ENCODE measurements at places on chromosomes 3 and 15.

- peak; percentile 13 for DNase-seq
Observed at GRCh38 chr15:23687143-23687470, at the start of gene NDN. NDN (minus strand) TSS chr15:23687305; CDS start chr15:23687217, 88 bp downstream.

- DNase-seq = no peak
Observed at GRCh38 chr15:31086344-31086743, 15.2 kb downstream of the TRPM1 start.

GRCh38 chr15:91484141-91484540 lies 369.4 kb upstream of the SLCO3A1 start:
- no peak for DNase-seq

GRCh38 chr3:43959498-43960447 lies 269.0 kb downstream of the ABHD5 start:
- DNase-seq = peak; percentile 14

DNA sequence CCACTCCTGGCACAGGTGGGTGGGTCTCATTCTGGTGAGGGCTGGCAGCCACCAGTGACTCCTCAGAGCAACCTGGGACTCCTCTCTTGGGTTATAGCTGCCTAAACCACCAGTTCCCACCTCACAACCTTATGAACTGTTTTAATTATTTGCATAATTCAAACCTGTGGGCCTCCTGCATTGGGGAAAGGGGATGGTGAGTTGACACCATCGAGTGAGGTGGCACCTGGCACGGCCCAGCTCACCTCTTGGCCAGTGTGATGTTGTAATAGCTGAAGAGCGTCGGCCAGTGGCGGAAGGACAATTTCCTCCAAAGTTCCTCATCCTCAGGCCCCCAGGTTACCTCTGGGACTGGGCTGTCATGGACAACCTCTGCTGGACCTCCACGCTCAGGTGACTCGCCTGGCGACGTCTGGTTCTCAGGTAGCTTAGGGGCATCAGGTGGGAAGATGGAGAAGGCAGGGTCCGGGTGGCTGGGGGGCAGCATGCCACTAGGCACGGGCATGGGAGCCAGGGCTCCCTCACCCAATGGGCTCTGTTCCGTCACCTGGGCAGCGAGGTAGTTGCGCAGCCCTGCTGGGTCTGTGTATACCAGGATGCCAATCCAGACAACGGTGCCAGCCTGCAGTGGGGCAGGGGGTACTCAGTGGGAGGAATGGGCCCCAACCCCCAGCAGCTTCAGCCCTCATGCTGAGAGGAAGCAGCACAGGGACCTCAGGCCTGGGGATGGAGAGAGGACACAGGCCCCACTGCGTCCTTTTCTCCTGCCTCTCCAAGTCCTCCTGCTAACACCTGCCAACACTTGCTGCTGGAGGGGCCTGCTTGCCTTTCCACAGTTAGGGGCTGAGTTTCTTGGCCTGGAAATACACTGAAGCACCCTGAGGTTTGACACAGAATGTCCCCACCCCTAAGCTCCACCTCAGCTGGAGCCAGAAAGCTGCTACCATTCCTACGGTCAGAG lies 38.5 kb downstream of the PTPN23 start:
- DNase-seq = no peak

GRCh38 chr3:179045719-179046402 lies 25.7 kb downstream of the ZMAT3 start:
- no peak for DNase-seq

- DNase-seq = no peak
Observed at GRCh38 chr3:125073390-125073905, 17.7 kb upstream of the HEG1 start.

DNA sequence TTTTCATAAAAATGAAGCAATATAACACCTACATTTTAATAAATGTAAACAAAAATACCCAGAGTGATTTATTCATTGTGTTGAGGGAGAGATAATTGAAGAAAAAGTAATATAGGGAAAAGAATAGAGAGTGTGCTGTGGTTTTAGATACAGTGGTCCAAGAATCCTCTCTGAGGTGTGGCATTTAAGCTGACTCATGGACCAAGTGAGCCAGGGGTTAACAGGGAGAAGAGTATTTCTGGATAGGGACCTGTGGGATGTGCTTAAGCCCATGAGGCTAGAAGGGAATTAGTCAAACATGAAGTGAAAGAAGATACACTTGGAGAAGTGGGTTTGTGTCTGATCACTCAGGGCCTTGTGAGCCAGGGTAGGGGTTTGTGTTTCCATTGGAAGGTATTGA lies 680.7 kb upstream of the GRM7 start:
- no peak for DNase-seq

GRCh38 chr3:64993781-64994180 lies 306.0 kb upstream of the ADAMTS9 start:
- no peak for DNase-seq

- DNase-seq = no peak
Observed at GRCh38 chr3:172980849-172981248, 160.2 kb downstream of the SPATA16 start.

- DNase-seq = no peak
Observed at GRCh38 chr15:40307421-40308211, at the start of gene PLCB2. PLCB2 (minus strand) TSS chr15:40307935; CDS start chr15:40307672, 263 bp downstream.

DNA sequence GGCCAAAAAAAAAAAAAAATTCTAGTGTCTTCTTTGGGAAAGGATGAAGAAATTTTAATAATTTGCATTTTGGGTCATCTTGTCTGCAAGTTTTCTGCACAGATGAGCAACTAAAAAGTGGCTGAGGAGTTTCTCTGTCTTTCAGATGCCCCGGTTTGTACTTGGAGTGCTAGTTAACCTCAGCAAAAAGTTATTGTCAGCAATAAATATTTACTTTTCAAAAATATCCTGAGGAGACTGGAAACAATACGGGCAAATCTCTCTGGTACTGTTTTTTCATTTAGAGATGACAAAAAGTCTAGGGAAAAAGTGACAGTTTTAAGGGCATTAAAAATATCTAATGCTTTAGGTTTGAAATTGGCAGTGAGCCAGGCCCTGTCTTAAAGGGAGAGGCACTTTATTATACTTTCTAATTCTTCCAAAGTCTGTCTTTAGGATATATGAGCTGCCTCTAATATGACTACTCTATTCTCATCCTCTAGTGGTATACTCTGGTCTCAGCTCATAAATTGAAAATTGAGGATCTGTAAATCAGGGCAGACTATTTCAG lies 436.0 kb upstream of the NR2F2 start:
- DNase-seq = no peak

DNA sequence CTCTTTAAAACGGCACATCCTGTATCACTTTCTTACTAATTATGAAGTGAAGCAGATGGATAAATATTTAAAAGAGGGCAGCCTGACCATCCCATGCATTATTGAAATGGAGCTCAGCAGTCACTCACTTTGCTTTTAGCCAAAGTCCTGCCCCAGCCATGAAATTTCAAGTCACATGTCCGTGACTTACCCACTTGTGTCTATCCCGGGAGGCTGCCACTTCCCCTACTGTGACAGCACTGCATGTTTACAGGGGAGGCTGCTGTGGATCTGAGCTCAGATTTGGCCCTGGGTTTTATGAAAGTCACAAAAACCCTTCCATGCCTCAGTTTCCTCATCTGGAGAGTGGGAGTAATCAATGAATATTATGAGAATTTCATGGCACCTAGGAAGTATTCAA lies 17.9 kb upstream of the LRRK1 start:
- DNase-seq = no peak

DNA sequence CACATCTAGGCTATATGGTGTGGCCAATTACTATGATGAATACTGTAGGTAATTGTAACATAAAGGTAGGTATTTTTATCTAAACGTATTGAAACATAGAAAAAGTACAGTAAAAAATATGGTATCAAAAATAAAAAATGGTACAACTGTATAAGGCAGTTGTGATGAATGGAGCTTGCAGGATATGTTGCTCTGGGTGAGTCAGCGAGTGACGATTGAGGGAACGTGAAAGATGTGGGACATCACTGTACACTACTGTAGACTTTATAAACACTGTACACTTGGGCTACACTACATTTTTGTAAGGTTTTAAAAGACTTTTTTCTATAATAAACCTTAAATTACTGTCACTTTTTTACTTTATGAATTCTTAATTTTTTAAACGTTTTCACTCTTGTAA lies 10.3 kb downstream of the CTNNB1 start:
- DNase-seq = no peak

- DNase-seq = no peak
Observed at GRCh38 chr15:32707436-32707835, 10.4 kb upstream of the GREM1 start.

DNA sequence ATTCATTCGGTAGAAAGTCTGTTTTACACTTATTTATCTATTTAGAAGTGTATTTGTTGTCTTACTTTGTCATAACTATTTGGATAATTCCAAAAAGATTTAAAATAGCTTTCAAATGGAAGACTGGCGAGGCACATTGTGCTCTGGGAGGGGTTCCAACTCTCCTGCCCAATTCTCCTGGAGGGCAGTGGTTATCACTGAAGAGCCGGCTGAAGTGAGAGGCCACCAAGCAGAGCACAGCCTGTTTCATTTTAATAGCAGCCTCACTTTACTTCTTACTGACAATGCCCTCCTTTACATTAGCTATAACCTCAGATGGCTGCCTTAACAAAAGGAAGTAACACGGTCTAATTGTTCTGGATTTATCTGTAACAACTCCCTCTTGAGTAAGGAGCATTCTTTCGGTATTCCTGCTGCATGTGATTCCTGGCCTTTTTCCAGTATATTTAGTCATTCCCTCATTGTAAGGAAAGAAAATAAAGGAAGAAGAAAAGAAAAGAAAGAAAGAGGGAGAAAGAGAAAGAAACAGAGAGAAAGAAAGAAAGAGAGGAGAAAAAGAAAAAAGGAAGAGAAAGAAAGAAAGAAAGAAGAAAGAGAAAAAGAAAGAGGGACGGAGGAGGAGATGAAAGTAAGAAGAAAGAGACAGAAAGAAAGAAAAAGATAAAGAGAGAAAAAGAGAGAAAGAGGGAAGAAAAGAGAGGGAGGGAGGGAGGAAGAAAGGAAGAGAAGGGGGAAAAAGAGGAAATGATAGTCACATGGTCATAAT lies 339.8 kb upstream of the WNT5A start:
- DNase-seq = no peak

DNA sequence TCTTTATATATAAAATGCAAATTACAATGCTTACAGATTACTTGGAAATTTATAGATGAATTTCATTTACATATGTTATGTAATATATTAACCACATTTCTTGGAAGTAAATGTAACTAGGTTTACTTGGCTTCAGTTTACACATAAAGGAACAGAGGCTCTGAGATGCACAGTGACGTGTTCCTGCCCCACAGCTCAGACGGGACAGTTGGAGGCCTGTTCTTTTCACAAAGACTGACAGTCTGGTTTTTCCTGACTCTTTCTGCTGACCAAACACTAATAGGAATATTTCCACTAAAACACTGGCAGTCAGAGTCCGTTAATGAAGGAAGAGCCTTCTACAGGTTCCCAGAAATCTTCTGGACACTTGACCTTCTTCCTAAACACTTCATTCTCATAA lies 336.1 kb downstream of the MFSD1 start:
- DNase-seq = no peak

- DNase-seq = no peak
Observed at GRCh38 chr3:49745986-49746385, 22.2 kb upstream of the GMPPB start.

GRCh38 chr3:62557450-62557849 lies 184.1 kb upstream of the FEZF2 start:
- DNase-seq = no peak

- DNase-seq = no peak
Observed at GRCh38 chr15:49464522-49464921, 41.5 kb downstream of the FGF7 start.

DNA sequence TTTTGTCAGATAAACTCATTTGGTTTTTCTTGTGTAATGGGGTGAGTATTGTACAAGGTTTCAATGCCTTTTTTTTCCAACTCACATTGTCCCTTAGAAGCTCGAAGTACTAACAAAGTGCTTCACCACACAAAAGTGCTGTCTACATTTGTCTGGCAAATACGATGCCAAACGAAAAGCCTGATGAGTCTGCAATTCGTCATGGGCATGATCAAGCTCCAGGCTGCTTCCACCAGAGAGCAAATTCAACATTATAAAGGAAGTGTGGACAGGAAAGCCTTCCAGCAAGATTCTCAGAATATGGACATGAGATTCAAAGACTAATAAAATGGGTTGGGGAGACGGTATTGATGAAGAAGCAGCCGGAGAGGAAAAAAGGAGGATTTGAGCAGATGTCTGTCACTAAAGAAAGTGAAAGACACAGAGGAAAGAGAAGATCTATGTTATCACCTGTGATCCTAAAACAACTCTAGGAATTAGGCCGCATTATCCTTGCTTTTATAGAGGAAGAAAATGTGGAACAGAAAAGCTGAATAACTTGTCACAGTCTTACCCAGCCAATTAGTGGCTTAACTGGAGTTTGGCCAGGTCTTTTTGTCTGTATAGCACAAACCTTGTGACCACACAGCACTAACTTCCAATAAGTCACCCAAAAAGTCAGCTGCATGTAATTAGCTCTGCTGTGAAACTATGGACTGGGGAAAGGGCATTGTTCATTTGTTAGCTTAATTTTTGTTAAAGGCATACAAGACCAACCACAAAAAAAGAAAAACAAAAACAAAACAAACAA lies 494.8 kb downstream of the FHIT start:
- no peak for DNase-seq

- DNase-seq = no peak
Observed at GRCh38 chr3:37980462-37981347, 9.9 kb upstream of the VILL start.

GRCh38 chr3:182597621-182598041 lies 195.7 kb upstream of the ATP11B start:
- DNase-seq = no peak

DNA sequence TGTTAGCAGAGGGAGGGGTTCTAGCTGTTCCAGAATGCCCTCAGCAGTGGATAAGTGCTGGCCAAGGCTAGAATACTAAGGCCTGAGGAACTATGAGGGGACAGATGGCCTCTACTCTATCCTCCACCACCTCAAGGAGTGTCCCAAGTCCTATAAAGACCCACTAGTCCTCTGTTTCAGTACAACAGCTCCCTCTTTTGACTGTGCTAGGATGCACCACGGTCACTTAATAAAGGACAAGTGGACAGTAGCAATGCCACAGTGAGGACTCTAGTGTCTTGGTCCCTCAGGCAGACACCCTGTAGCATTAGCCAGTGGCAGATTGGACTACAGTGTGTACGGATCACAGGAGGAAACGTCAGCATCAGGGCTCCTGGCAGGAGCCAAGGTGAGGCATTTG lies 171.8 kb upstream of the PROK2 start:
- no peak for DNase-seq

GRCh38 chr3:106678657-106679390 lies 698.4 kb upstream of the CCDC54 start:
- DNase-seq = no peak

DNA sequence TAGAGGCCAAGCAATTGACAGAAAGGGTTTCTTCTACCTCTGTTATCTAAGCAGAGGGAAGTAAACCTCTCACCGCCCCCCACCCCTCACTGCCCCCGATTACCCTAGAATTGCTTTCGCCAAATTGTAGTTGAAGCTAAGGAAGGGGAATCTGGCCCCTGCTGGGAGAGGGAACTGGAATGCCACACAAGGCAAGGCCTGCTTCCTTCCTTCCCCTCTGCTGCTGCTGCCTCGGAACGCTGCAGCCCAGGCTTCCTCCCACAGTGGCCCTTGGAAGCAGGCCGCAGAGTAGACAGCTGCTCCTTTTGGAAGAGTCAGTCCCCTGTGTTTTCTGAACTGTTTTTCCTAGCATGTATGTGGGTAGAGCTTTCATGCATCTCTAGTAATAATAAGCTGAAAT lies 21.6 kb downstream of the RLBP1 start:
- DNase-seq = no peak
